ENCODE measurements at places on chromosomes 6 and 20.

DNA sequence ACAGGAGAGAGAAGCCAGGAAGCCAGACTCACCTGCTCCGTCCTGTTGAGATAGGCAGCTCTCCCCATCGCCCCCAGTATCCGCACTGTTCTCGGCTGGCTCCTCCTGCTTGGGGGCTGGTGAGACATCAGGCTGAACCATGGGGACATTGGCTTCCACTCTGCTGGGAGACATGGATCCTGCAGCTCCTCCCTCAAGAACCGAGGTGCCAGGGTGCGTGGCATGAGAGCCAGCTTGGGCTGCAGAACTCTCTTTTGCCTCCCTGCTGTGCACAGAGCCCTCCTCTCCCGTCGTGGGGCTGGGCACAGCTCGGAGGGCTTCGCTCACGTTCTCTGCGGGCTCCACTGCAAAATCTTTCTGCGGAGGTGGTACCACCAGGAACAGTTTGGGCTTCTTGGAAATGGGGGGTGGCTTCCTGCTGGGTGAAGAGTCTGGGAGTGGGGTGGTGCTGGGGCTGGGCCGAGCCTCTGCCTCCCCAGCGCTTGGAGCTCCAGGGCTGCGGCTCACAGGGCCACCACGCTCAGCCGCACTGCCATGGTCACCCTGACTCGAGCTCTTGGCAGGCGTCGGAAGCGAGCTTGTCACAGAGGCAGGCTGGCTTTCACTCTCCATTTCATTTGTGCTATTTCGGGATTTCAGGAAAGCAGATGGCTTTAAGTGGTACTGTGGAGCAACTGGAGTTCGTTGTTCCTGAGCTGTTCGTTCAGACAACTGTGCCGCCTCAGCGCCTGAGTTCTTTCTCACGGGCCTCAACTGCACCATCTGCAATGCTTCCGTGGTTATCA, 26.5 kb downstream of the HEBP2 start:
- no peak for DNase-seq

GRCh38 chr6:163964789-163965188, 550.3 kb downstream of the QKI start:
- no peak for DNase-seq

GRCh38 chr6:5278047-5278446, 16.7 kb downstream of the FARS2 start:
- DNase-seq: no peak

DNA sequence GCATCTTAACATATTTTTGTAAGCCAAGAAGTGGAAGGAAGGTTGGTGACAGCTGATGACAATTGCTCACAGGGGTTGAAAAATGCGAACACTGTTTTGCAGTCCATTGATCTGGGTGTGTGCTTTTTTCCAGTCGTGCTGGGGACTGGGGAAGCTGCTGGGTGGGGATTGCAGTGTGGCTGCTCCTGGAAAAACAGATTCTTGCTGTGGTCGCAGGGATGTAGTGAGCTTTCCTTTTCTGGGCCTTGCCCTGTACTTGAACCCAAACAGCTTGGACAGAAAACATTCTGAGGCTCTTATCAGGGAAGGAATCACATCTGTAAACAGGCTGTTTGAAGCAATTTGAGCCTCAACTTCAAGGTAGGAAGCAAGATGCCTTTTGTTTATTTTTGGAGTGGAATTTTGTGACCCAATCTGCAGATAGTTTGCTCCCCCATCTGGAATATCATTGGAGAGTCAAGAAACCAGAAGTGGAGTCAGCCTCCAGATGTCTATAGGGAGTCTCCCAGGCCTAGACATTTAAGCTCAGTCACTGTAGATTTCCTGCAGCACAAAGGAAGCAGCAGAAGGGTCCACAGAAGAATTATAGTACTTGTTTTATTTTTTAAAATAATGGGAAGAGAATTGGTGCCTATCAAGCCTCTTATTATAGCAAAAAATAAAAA, 279.2 kb upstream of the FERMT1 start:
- no peak for DNase-seq

DNA sequence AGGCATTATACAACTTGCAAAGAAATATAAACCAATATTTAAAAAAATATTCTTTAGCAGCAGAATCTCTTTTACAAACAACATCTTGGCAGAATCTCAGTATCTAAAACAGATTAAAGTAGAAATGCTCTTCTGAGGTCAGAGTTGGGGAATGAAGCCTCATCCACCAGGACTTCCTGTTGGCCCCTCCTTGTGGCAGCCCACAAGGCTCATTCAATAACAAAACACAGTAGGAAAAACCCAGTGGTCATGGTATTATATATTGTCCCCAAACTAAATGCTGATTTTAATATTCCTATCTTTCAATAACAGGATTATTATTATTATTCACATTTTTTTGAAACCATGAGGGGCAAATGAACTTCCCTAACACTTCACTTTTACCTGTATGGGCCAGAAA, 368.6 kb downstream of the BTBD9 start:
- no peak for DNase-seq

- DNase-seq: no peak
These were observed 106.9 kb upstream of the SGK1 start for GRCh38 chr6:134424798-134425170.

DNA sequence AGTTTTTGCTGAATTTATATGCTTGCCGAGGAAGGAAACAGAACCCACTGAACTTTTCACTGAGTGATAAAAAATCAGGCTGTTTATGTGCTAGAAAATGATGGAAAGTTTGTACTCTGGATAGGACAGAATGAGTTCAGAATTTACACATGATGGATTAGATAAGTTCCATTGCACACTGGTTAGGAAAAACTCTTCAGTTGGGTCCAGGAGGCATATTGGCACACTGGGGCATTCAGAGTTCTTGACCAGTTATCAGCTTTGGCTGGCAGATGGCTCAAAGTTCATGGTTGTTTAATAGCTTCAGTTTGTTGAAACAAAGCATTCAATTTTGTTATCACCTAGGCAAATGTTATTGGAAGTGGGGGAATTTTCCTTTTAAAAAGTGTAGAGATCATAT, 613.3 kb upstream of the SYNCRIP start:
- no peak for DNase-seq

GRCh38 chr6:118220429-118221128, 313.5 kb downstream of the SLC35F1 start:
- DNase-seq: no peak

DNA sequence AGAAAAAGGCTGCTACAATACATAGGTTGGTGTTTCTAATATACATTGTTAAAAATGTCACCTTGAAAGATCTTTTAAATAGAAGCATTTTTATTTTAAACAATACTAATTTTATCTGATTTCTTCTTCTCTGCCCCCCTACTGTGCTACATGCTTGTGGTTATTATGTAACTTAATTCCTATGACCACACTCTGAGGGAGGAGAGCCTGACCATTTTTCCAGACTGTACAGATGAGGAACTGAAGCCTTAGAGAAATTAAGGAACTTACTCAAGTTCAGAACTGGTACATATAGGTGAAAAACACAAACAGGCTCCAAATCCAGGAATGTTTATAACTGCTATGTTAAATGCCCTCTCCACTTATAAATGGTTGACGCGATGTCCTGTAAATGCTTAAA, 43.4 kb upstream of the ARHGAP18 start:
- DNase-seq: no peak

DNA sequence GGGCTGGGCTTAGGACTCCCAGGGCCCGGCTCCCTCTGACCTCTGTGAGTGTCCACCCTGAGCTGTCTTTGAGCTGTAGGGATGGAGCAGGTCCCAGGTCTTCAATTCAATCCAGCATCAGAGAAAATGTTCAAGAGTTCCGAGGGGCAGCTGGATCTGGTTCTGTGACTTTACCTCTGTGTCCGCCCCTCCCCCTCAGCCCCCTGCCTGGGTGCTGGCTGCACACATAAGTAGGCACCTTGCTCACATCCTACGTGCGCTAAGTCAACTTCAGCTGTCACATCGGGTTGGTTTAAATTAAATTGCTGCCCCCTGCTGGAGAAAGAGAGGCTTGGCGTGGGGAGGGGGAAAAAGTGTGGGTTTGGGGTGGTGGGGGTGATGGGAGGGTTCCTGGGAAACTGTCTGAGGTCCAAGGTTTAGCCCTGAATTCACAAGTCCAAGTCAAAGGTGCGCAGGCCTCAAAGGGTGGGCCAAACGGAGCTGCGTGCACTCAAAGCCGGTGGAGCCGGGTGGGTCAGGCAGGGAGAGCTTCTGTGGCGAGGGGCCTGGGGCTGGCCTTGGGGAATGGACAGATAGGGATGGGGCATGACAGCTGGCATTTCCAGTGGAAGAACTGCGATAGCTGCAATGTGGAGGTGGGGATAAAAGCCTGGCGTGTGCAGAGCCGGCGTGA, 3.0 kb downstream of the WFDC5 start:
- no peak for DNase-seq

DNA sequence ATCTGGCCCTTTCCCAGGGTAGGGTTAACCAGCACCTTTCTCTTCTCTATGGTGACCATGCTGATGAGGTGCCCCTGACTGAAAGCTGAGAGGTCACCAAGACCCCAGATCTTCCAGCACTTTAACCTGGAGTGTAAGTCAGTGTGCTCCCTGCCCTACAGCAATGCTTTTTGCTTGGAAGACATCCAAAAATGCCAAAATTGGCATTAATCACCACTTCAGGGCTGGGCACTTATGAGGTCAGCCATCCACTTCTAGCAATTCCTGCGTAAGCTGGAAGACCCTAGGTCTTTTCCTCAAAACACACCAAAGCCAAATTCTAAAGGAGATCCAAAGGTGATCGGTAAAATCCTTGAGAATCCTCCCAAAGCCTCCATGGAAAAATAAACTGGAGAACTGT, 81.2 kb upstream of the LOC128125822 start:
- DNase-seq: no peak

DNA sequence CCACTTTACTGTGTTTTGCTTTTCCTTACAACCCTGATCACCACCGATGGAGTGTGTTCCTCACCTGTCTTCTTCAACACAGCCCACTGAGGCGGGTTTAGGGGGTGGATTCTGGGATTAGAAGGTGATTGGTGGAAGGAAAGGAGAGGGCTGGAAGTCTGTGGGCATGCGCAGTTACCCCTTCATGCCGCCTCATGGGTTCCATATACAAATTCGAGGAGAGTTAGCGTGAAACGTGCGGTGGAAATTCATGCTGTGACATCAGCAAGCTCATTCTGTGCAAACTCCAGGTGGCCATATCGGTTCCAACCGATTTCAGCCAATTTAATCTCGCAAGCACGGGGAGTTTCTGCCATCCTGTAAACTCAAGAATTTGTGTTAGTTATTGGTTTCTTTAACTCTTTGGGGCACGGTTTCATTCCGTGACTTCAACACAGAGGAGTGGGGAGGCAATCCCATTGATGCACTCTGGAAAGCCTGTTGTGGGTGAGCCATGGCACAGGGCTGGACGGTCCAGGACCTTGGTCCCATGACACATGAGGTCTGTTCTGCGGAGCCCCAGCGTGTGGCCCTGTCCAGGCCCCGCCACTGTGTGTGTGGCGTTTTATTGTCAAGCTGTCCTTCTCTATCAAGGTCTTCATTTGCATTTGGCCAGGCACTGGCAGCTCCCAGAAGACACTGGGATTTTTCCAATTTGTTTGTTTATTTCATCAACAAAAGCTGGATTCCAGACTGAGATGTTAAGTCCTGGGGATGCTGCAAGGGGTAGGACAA, 482.8 kb upstream of the SULF2 start:
- no peak for DNase-seq

DNA sequence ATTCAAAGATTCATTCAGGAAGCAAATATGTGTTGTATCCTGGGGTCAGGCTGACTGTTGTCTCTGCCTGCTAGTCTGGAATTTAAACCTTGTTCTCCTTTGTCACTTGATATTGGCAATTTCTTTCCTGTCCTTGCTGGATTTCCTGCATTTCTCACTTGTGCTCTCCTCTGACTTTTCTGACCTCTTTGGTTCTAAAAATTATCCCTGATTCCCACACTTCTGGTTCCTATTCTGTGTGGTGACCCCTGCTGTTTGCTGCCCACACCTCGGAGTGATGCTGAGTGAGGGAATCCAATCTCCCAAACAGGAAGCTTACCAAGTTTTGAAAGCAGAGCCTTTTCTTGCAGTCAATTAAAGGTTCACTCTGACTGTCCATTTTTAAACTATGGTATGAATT, 345.3 kb downstream of the CDKAL1 start:
- DNase-seq: no peak

- DNase-seq: no peak
These were observed 6.6 kb upstream of the SERPINB9 start for GRCh38 chr6:2909718-2910117.

DNA sequence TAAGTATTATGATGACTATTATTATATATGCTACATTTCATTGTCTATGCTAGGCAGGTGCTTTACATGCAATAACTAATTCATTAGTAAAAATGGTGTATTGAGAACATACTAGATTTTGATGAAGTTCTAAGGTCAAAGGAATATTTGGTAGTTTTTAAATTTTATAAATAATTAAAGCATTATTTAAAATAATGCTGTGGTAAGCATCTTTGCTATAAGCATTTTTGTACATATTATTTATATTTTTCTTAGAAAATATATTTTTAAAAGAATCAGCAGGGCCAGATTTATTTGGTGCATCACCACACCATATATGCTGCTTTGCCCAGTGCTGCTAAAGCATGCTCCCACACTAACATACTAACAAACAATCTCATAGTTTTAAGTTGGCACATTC, 517.9 kb downstream of the C6orf118 start:
- DNase-seq: no peak

- no peak for DNase-seq
These were observed 50.1 kb downstream of the GRM4 start for GRCh38 chr6:34095741-34096140.

DNA sequence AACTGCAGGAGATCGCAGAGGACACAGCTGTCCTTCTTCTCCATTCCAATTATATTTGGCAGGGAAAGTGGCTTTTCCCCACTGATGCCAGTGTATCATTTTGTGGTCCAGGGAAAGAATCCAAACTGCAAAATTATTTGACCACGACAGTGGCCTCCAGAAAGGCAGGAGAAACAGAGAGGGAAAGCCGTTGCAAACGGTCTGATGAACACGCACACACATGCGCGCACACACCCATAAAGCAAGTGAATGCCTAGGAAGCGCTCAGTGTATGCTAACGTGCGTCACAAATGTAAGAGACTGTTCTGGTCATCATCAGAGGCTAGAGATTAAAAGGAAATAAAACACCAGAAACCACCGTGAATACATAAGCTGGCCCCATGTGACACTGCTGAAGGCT, 54.0 kb downstream of the NPEPL1 start:
- DNase-seq: no peak

- no peak for DNase-seq
These were observed 71.8 kb upstream of the HINT3 start for GRCh38 chr6:125884634-125885371.

- DNase-seq: no peak
These were observed 56.4 kb upstream of the GPR31 start for GRCh38 chr6:167214206-167214605.

GRCh38 chr20:57849121-57849520, 139.3 kb upstream of the PMEPA1 start:
- DNase-seq: no peak

DNA sequence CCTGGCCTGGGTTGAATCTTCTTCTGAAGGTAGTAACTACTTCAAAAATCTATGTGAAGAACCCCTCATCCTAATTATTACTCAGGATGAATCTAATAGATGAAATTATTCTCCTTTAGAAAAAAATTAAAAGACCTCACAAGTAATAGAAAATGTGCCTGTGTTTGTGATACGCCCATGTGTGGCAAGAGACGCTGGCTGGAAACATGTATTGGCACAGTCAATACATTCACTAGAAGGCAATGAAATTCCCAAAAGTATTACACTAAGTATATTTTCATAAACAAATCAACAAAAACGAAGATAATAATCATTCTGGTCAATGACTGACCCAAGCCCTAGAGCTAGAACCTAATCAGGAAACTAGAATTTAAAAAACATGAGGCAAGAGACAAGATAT, 64.0 kb downstream of the B4GALT5 start:
- DNase-seq: no peak

Data from stimulated activated CD8-positive, alpha-beta memory T cell treated with anti-CD3 and anti-CD28 coated beads, Interleukin-15, amount 100 ng/mL, for 48 hours (primary cell).